ENCODE measurements at places on chromosomes 13 and 19.

- no peak for DNase-seq
Measured at GRCh38 chr19:1858412-1859081, 4.8 kb downstream of the KLF16 start.

DNA sequence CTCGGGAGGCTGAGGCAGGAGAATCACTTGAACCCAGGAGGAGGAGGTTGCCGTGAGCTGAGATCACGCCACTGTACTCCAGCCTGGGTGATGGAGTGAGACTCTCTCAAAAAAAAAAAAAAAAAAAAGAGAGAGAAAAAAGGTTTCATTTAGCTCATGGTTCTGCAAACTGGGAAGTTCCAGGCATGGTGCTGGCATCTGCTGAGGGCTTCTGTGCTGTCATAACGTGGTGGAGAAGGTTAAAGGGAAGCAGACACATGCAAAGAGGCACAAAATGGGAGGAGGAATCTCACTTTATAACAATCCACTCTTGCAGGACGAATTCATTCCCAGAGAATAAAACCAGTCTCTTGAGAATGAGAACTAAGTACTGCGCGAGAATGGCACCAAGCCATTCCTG, 34.9 kb upstream of the SIAH3 start:
- DNase-seq = no peak

- no peak for DNase-seq
Measured at GRCh38 chr13:103437651-103438050, 371.4 kb upstream of the SLC10A2 start.

GRCh38 chr19:47109541-47110375, 3.8 kb downstream of the ZC3H4 start:
- no peak for DNase-seq

- no peak for DNase-seq
Measured at GRCh38 chr19:13977803-13978202, 25.5 kb downstream of the DCAF15 start.

- DNase-seq = no peak
Measured at GRCh38 chr13:111953546-111954178, 113.3 kb upstream of the SOX1 start.

- no peak for DNase-seq
Measured at GRCh38 chr13:54859827-54860226, 1831.2 kb downstream of the OLFM4 start.

- DNase-seq = no peak
Measured at GRCh38 chr19:47544476-47544875, 28.5 kb downstream of the ZNF541 start.

- DNase-seq = no peak
Measured at GRCh38 chr13:98536729-98537128, 40.2 kb downstream of the STK24 start.

DNA sequence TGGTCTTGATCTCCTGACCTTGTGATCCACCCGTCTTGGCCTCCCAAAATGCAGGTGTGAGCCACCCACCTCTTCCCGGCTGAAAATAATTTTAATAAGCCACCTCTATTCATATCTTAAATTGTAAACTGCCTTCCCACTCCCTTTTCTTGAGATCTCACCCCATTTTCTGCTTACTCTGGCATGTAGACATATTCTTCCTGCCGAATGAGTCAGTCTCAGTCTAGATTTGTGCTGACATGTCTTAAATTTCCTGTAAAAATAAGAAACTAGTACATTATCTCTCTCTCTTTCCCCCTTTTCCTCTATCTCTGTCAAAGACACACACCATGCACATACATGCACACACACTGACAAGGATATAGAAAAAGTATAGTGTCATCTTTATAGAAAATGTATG, 60.9 kb downstream of the THSD1 start:
- DNase-seq = no peak

DNA sequence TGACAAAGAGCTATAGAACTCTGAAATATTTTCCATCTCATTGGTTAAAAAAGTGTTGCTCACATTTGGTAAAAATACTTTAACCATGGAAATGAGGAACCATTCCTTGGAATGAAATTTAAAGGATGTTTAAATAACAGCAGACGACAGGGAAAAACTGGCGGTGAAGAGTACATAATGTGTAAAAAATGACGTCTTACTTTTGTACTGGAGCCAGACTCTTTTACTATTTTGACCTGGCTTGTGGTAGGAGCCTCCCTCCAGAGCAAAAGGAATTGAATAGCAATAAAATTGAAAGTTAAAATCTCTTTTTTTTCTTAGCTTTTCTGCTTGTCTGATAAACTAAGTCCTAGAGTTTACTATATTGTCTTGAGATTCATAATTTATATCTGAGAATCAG, 426.2 kb upstream of the KLHL1 start:
- DNase-seq = no peak

DNA sequence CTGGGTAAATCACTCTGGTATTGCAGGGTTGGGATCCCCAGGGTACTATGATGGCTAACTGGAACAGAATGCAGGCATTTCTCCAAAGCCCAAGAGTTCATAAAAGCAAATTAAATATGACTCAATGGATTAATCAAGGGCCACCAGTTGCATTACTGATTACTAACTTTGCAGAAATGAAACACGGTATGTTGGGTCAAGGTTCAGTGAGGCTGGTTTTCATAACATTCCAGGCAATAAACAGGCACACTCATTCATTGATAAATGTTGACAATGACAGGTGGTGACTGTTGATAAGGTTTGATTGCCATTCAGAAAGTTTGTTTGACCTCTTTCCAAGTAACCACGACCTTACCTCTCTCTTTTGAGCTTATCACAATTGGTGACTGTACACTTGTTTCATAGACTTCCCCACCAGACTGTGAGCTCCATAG, 506 bp upstream of the AP1M1 start:
- no peak for DNase-seq

GRCh38 chr19:7904074-7905020, 670 bp downstream of the MAP2K7 start:
- peak; percentile 64 for DNase-seq

GRCh38 chr13:19645000-19645399, 11.5 kb downstream of the MPHOSPH8 start:
- DNase-seq = no peak

- DNase-seq = no peak
Measured at GRCh38 chr19:23795462-23795861, 36.8 kb upstream of the ZNF681 start.

- DNase-seq = no peak
Measured at GRCh38 chr19:1090731-1091543, 4.2 kb downstream of the POLR2E start.

- DNase-seq = no peak
Measured at GRCh38 chr13:40552895-40553294, 113.5 kb downstream of the FOXO1 start.

- no peak for DNase-seq
Measured at GRCh38 chr19:30174791-30175190, 197.4 kb upstream of the ZNF536 start.

GRCh38 chr13:90272356-90272755, 1075.1 kb upstream of the MIR17HG start:
- DNase-seq = no peak

- DNase-seq = no peak
Measured at GRCh38 chr13:104204177-104204576, 1138.0 kb upstream of the SLC10A2 start.

- DNase-seq = no peak
Measured at GRCh38 chr19:31674503-31675192, 325.4 kb upstream of the TSHZ3 start.

GRCh38 chr13:52158629-52159158, 703 bp downstream of the NEK3 start:
- DNase-seq = no peak

DNA sequence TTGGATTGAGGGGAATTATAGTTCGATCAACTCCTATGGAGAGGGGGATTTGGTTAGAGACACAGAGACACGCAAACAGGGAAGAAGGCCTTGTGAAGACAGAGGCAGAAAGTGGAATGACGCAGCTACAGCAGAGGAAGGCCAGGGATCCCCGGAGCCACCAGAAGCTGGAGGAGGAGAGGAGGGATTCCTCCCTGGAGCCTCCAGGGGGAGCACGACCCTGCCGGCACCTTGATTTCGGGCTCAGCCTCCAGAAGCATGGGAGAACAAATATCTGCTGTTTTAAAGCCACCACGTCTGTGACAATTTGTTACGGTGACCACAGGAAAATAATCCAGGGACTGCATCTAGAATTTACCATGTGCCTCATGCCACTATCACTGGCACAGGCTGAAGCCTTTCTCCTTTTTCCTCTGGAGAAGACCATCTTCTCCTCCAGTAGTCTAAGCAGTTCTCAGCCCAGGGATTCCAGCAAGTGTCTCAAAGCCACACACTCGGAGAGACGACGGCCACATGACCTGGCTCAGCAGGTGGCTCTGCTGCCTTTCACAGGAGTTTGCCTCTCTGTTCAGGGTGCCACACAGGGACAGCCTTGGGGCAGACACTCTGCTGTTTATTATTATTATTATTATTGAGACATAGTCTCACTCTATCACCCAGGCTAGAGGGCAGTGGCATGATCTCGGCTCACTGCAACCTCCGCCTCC, 39.9 kb upstream of the CCNE1 start:
- no peak for DNase-seq

Data from activated naive CD4-positive, alpha-beta T cell (primary cell).